ENCODE measurements at places on chromosomes 1 and 21. TPM values are rescaled to one million over a fixed set of nuclear protein-coding genes. Genes with fewer than 3 reads are reported as not detected.

- no peak overlapping the region for H3K4me3 ChIP-seq
- no peak overlapping the region for H3K27ac ChIP-seq
- H3K36me3 ChIP-seq = peaks cover 7% of the 10 kb centered on the region
- H3K27me3 ChIP-seq = no peaks in the 10 kb centered on the region
- H3K4me1 ChIP-seq = no peaks in the 10 kb centered on the region
Observed at GRCh38 chr1:44305962-44306422, 49.1 kb downstream of the ERI3 start.

GRCh38 chr1:232040260-232040659 is 413.7 kb downstream of the DISC1 start:
- no peak overlapping the region for H3K27ac ChIP-seq
- no peaks in the 10 kb centered on the region for H3K4me1 ChIP-seq
- H3K36me3 ChIP-seq = no peaks in the 10 kb centered on the region
- no peak for DNase-seq

- H3K4me1 ChIP-seq = no peaks in the 10 kb centered on the region
- DNase-seq = no peak
- no peaks in the 10 kb centered on the region for H3K36me3 ChIP-seq
- no peak overlapping the region for H3K27ac ChIP-seq
- no peaks in the 10 kb centered on the region for H3K27me3 ChIP-seq
Observed at GRCh38 chr21:28900481-28900880, 92.2 kb downstream of the LTN1 start.

DNA sequence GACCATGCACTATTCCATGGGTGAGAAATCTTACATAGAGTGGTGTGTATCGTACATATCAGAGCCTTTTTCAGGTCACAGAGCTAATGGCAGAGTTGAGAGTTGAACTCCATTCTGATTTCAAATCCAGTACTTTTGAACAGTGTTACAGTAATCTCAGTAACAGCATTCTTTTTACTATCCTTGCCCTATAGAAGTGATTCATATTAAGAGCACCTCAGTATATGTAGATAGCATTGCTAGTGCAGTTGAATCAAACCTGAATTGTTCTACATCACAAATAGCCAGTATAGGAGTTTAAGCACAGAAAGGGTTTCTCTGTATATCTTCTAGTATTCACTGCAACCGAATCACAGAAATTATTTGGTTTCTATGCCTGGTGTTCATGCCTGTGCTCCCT is 11.4 kb upstream of the GBP6 start:
- no peak overlapping the region for H3K4me3 ChIP-seq
- DNase-seq = no peak
- no peak overlapping the region for H3K27ac ChIP-seq
- no peaks in the 10 kb centered on the region for H3K36me3 ChIP-seq

DNA sequence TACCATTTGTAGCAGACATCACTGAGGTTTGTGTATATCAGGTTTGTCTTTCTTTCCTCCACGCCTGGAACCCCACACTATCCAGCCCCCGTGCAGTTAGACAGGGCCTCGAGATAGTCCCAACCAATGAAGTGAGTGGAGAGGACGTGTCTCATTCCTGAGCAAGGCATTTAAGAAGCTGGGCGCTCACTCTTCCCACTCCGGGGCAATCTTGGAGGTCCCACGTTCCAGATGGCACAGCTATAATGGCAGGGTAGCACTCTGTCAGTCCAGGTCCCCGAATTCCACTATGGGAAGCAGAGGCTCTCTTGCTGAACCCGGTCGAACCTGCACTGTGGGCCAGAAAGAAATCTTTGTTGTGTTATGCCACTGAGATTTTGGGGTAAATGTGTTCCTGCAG is 57.3 kb upstream of the CSF3R start:
- H3K4me1 ChIP-seq = no peaks in the 10 kb centered on the region
- H3K27me3 ChIP-seq = peaks cover 11% of the 10 kb centered on the region
- H3K36me3 ChIP-seq = no peaks in the 10 kb centered on the region

Gene SLC44A5
- total RNA-seq = 2.2 TPM

Gene AMY1C
- total RNA-seq = not detected

All from transverse colon (tissue), 4 donors.